ENCODE measurements at places on chromosomes 6 and 20.

GRCh38 chr6:467111-467510 is 75.6 kb downstream of the IRF4 start:
- no peak for DNase-seq

- no peak for DNase-seq
Measured at GRCh38 chr6:21180155-21180554, 413.4 kb upstream of the SOX4 start.

GRCh38 chr20:25219365-25219764 is 23.9 kb downstream of the ENTPD6 start:
- no peak for DNase-seq

GRCh38 chr6:142800240-142800639 is 144.7 kb downstream of the HIVEP2 start:
- no peak for DNase-seq

- DNase-seq: no peak
Measured at GRCh38 chr6:113842165-113842564, 15.0 kb upstream of the MARCKS start.

GRCh38 chr6:169556758-169557548 is 144.9 kb downstream of the WDR27 start:
- no peak for DNase-seq

DNA sequence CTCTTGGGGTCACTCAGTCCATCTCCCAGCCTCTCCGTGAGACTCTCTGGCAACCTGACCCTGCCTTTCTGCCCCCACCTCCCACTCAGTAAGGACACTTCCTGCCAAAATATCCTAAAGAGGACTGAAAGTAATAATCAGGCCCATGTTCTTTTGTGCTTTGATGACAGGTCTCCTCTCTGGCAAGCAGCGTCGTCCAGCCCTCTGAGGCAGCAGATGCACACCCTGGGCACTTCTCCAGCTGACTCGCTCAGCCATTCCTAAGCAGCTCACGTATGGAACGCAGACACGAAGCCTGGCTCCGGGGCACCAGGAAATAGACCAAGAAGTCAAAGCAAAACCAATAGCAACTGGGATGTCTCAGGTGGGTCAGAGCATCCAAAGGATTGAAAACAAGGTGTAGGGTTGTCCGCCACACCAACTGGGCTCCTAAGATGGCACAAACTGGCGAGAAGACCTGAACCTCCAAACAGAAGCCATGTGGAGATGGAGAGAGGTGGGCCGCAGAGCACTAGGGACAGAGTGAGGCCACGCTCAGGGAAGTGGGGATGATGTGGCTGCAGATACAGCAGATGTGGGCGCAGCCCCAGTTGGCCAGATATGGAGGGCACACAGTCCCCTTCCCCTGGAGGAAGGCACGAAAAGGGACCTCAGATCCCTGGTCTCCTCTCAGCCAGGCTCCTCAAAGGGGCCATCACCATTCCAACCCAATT is 99.3 kb downstream of the PRND start:
- DNase-seq: no peak

- no peak for DNase-seq
Measured at GRCh38 chr6:79335133-79335674, 100.7 kb upstream of the HMGN3 start.

DNA sequence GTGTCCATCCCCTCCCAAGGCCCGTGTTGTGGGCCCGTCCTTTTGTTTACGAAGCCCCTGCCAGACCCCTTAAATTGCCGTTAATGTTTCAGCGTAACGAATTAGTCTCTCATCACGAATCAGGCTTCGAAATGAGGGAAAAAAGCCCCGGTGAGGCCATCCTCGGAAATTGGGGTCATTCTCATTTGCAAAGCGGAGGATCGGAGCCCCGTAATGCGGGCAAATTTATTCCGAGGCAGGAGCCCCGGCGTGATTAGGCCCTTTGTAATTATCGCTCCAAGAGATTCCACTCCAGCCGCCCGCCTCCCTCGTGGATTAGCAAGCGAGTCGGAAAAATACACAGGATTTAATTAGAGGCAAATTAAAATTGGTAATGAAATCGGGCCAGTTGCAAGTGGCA is 44.9 kb upstream of the MDFI start:
- no peak for DNase-seq

DNA sequence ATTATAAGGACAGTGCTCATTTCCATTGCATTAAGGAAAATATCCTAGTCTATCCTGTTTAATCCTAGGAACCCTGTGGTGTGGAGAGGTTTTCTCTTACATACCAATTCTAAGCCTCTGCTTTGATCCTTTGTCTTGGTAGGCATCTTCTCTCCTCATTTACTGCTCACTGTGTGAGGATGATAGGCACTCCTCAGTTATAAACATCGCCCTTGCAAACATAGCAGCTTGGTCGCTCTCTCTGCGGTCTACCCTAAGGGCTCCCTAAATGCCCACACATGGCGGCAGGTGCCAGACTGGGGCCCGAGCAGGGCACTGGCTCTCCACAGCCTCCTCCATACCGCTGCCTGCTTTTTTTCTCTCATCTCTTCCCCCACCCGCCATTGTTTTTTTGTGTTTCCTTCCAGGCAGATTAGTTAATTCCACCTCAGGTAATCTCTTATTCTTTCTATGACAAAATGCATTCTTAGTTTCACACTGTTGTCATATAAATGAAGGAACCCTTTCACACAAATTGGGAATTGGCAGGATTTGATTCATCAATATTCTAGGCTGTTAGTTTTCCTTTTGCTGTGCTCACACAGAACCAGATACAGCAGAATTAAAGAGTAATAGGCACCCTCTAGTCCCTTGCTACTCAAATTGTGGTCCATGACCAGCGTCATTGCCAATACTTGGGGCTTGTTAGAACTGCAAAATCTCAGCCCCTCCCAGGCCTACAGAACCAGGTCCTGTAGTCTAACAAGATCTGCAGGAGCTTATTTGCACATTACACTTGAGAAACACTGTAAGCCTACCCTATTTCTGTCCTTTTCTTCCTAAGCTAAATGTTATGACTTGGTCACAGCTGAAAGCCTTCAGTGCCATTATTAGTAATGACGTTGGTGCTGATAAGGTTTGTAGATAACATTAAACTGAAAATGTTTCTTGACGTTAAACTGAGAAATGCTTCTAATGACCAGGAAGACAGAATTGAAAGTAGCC is 36.3 kb downstream of the CARMIL1 start:
- no peak for DNase-seq

- no peak for DNase-seq
Measured at GRCh38 chr6:150032598-150032997, 7.3 kb upstream of the RAET1L start.

GRCh38 chr20:13765299-13765698 is 19.4 kb downstream of the ESF1 start:
- no peak for DNase-seq

DNA sequence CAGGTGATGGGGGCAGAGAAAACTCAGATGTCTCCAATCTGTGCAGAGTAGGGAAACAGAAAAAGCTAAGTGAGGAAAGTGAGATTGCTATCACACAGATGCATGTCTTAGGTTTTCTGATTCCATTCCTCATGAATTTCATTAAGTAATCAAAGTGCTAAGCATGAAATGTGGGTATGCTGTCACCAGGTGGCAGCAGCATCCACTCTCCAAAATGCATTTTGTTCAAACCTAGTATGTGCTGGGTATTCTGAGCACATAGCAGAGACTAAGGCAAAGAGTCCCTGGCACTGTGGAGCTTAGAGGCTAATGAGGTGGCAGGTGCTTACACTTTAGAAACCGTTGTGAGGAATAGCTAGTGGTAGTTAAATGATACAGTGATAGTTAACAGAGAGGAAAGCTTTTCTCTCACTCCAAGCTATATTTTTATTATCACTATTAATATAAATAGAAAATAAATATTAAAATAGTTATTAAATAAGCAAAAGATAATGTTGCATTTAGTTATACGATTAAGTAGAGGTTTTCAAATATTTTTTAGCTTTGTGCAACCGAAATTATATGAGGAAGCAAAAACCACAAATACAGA is 179.5 kb downstream of the CDH26 start:
- peak; percentile 48 for DNase-seq

GRCh38 chr6:100554228-100554627 is 89.5 kb upstream of the SIM1 start:
- peak; percentile 66 for DNase-seq

GRCh38 chr6:151451417-151451949 is 443 bp downstream of the RMND1 start:
- DNase-seq: no peak

GRCh38 chr20:19992996-19993908 is 23.9 kb upstream of the NAA20 start:
- DNase-seq: no peak

- DNase-seq: no peak
Measured at GRCh38 chr6:39923394-39923793, 10.9 kb downstream of the MOCS1 start.

DNA sequence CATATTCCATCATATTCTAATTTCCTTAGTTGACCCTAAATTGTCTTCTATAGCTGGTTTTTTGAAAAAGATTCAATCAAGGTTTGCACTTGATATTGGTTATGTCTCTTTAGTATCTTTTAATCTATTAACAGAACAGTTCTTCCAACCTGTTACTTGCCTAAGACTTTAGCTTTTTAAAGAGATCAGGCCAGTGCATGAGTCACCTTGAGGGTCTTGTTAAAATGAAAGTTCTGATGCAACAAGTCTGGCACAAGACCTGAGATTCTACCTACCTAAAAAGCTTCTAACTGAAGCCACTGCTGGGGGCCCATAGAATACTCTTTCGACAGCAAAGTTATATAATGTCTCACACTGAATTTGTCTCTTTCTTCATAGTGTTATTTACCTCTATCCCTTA is 3.2 kb downstream of the USP45 start:
- no peak for DNase-seq

DNA sequence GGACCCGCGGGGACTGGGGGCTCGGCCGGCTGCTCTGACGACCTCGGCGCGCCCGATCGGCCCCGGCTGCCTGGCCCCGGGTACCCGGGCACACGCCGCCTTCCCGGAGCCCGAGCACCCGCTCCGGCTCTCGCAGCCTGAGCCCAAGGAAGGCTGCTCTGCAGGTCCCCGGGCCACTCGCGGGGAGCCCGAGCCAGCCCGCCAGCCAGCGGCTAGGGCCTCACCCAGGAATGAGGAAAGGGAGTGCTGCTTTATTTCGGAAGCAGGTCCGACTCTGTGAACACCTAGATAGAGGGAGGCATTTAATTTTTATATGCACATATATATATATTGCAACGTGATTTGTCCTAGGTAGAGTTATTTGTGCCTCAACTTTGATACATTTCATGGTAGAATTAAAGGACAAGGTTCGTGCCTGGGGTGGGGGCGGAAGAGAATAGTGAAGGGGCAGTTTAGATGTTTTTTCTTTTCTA is 15.5 kb downstream of the FOXA2 start:
- DNase-seq: no peak

DNA sequence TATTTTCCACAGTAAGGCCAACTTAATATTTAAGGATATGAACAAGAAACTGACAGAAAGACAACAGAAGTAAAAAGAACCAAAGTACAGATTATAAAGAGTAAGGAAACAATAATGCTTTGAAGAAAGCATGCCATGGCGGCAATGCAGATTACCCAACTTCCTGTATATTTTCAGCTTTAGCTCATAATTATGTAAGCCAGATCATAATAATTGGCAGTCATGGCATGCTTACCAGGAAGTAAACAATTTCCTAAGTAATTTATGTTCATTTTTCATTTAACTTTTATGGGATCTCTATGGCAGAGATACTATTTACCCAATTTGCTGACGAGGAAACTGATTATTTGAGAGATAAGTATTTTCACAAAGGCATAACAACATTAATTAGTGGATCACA is 988.7 kb downstream of the HACE1 start:
- no peak for DNase-seq

DNA sequence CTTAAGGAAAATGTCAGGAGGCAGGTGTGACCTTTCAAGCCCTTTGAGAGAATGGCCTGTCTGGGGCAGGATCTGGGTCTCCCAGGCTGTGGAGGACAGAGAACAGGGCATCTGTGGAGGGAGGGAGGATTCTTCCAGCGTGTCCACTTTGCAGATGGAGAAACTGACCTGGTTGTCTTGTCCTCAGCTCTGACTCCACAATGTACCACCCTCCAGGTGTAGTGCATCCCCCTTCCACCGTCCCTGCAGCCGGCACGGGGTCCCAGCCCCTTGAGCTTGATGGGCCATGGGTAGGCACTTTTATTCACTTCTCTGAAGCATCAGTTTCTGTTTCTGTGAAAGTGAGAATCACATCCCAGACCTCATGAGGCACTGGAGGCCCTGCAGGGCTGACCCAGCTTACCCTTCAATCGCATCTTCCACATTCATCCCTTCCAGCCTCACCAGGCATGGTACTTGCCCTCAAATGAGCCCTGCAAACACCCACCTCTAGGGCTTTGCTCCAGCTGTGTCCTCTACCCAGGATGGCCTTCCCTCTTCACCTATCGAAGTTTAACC is 4.6 kb upstream of the TGM2 start:
- no peak for DNase-seq

- DNase-seq: no peak
Measured at GRCh38 chr6:109260701-109261100, 121.6 kb downstream of the CD164 start.

- no peak for DNase-seq
Measured at GRCh38 chr6:135434095-135434494, 63.4 kb downstream of the AHI1 start.

DNA sequence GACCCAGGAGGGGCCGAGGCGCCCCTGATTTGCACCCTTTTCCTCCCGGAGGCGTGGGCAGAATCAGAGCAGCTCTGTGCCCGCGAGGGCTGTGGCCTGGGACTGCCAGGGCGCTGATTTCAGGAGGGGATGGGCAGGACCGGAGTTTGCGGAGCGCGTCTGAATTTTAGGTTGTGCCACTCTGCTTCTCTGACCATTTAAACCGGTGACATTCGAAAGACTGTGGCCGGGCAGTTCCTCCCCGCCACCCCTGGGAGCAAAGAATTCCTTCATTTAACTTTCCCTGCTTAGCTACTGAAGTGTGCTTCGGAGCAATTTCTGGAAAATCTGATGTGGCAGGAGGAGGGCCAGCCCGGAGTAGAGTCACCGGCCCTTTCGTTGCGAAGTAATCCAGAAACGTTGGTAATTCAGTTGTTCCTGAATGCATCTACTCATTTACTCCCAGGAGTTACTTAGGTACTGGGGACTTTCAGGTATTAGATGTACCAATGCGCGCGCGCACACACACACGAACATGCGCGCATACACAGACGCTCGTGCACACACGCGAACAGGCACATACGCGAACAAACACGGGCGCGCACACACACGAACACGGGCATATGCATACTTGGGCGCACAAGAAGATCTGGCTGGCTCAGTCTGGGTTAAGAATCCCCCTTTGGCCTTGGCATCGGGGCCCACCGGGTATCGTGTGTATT is 568 bp downstream of the CCDC170 start:
- peak; percentile 65 for DNase-seq

GRCh38 chr6:147078106-147078505 is 126.1 kb upstream of the STXBP5 start:
- DNase-seq: no peak

- DNase-seq: no peak
Measured at GRCh38 chr6:44059359-44060346, 67.6 kb downstream of the MRPL14 start.

DNA sequence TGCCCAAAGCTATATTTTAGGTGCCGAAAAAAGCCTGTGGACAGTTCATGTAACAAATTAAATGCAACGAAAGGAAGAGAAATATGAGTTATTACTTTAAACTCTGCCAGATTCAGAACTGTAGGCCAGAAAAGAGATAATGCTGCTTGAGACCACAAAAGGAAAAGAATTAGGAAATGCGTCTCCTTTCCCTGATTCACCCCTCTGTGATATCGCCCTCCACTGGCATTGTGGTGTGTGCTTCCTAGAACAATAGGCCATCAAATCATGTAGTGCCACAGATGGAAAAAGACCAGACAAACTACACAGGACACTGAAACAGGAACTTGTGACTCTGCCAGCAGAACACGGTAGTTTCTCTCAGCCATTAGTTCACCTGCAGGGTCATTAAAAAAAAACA is 14.7 kb upstream of the LAMA4 start:
- no peak for DNase-seq
